Mammary epithelial cell (primary cell): ENCODE measurements at places on chromosomes 12 and 14. TPM values are rescaled to one million over a fixed set of nuclear protein-coding genes. Genes with fewer than 3 reads are reported as not detected.

HOXC5 gene
- polyA plus RNA-seq, result 0.80 TPM

KRT78 gene
- not detected for polyA plus RNA-seq

MUCL1 gene
- polyA plus RNA-seq, result 1.7 TPM

SLCO1A2 gene
- not detected for polyA plus RNA-seq

ASB8 gene
- 18.2 TPM for polyA plus RNA-seq

CLEC4C gene
- not detected for polyA plus RNA-seq

PRICKLE1 gene
- polyA plus RNA-seq, result 13.9 TPM

RNASE7 gene
- 30.9 TPM for polyA plus RNA-seq

ZNF10 gene
- polyA plus RNA-seq, result 2.5 TPM

NKX2-1 gene
- polyA plus RNA-seq, result not detected

PTCSC3 gene
- polyA plus RNA-seq, result not detected

PRH1 gene
- 1.3 TPM for polyA plus RNA-seq

TMEM260 gene
- 6.3 TPM for polyA plus RNA-seq

CCDC197 gene
- polyA plus RNA-seq, result not detected

OTX2 gene
- polyA plus RNA-seq, result not detected

RNF31 gene
- 14.4 TPM for polyA plus RNA-seq

SERPINA12 gene
- polyA plus RNA-seq, result not detected

RGS6 gene
- polyA plus RNA-seq, result not detected

MYH6 gene
- not detected for polyA plus RNA-seq

GNPNAT1 gene
- 23.4 TPM for polyA plus RNA-seq

CPNE6 gene
- not detected for polyA plus RNA-seq

DBX2 gene
- polyA plus RNA-seq, result not detected

TMEM132C gene
- not detected for polyA plus RNA-seq

STYK1 gene
- polyA plus RNA-seq, result 3.6 TPM

GAPDH gene
- 20,785 TPM for polyA plus RNA-seq

FGF23 gene
- polyA plus RNA-seq, result not detected

SYCP3 gene
- polyA plus RNA-seq, result not detected

KRT72 gene
- polyA plus RNA-seq, result not detected

TEX22 gene
- 0.02 TPM for polyA plus RNA-seq

LRRC10 gene
- polyA plus RNA-seq, result not detected

FAR2 gene
- polyA plus RNA-seq, result 9.4 TPM

MAP1LC3B2 gene
- 1.2 TPM for polyA plus RNA-seq
